ENCODE measurements at places on chromosomes 5 and 9.

GRCh38 chr5:35247648-35248034 is 17.4 kb upstream of the PRLR start:
- no peak for DNase-seq

- peak; percentile 81 for DNase-seq
These were observed 4.4 kb upstream of the MLANA start for GRCh38 chr9:5886114-5886939.

GRCh38 chr5:77430726-77431125 is 61.4 kb downstream of the WDR41 start:
- DNase-seq: no peak

- no peak for DNase-seq
These were observed 7.4 kb upstream of the CDK5RAP2 start for GRCh38 chr9:120587328-120587727.

DNA sequence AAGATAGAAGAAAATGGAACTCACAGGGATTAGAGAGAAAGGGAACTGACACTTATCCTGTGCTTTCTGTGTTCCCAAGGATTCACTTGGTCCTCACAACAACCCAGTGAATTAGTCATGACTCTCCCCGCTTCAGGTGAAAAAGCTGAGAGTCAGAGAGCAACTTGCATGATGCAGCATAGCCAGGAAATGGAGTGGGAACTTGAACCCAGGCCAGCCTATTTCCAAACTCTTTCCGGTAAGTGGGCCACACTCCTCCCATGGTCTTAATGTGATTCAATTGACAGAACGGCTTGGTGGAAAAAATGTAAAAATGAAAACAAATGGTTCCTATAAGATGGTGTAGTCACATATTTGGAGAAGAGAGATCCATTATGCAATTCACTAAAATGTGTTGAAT is 45.9 kb upstream of the CEMIP2 start:
- DNase-seq: no peak

DNA sequence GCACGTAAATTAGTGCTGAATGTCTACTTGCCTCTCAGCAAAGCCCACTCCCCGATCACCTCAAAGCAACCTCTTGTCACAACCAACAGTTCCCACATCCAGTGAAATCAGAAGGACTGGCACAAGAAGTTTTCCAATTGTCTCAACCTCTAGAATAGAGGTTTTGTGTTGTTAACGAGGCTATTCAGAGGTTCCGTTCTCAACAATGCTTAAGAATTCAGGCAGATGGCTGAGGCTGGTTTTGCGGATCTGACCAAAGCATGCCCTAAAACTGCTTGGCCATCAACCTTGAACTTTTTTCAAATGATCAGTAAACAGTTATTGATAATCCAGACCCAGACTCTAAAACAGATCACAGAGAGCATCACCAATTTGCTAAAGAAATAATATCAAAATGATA is 52.9 kb downstream of the MAPKAP1 start:
- DNase-seq: no peak

GRCh38 chr5:31362529-31362900 is 169.0 kb downstream of the CDH6 start:
- no peak for DNase-seq

DNA sequence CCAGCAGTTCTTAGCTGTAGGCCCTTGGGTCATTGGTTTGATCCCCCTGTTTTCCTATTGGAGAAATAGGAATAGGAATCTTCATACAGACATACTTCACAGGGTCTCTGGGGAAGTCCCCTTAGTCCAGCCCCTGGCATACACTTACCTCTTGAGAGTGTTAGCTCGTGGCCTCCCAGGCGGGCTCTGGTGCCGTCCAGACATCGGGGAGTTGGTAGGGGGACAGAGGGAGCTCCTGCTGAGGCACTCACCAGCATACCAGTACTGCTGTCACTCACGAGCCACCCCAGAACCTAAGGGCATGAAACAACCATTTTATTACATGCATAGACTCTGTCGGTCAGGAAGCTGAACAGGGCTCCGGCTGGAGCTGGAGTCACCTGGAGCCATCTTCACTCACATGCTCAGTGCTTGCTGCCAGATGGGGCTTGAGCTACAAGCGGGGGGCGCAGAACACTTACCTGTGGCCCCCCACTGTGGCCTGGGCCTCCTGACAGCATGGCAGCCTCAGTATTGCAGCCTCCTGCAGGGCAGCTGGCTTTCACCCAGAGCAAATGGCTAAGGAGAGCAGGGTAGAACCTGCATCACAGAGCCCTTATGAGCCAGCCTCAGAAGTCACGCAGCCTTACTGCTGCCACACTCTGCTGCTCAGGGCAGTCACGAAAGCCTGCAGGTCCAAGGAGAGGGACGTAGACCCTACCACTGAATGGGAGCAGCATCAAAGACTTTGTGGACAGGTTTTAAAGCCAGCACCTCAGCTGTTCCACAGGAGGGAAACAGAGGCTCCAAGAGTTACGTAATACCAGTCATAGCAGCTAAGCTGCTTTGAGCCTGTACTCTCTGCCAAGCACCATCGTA is 58.3 kb upstream of the ANGPTL2 start:
- no peak for DNase-seq

GRCh38 chr5:112793201-112793600 is 55.5 kb downstream of the APC start:
- DNase-seq: no peak

- DNase-seq: peak; percentile 11
These were observed 84.9 kb downstream of the RGS3 start for GRCh38 chr9:113548221-113549041.

DNA sequence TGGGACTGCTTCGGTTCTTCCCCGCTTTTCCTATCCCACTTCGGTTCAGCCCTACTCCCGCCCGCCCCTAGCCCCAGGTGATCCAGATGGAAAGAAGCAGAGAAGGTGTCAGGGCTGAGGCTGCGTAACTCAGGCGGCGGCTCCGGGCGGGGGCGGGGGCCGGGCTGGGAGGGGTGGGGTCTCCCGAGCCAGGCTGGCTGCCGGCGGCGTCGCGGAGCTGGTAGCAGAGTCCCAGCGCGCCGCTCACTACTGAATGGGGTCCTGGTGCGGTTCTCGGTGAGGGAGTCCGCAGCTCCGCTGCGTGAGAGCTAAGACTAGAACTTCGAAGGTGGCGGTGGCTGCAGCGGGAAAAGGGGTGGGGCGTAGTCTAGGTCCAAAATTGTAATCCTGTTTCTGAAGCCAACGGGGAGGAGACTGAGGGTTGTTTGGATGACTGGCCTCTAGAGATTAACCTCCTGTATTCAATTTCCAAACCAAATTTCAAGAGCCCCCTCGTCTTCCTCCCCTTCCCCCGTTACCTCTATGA is 1.4 kb downstream of the PRR16 start:
- DNase-seq: no peak

GRCh38 chr5:78467752-78468357 is 107.4 kb downstream of the SCAMP1 start:
- no peak for DNase-seq

DNA sequence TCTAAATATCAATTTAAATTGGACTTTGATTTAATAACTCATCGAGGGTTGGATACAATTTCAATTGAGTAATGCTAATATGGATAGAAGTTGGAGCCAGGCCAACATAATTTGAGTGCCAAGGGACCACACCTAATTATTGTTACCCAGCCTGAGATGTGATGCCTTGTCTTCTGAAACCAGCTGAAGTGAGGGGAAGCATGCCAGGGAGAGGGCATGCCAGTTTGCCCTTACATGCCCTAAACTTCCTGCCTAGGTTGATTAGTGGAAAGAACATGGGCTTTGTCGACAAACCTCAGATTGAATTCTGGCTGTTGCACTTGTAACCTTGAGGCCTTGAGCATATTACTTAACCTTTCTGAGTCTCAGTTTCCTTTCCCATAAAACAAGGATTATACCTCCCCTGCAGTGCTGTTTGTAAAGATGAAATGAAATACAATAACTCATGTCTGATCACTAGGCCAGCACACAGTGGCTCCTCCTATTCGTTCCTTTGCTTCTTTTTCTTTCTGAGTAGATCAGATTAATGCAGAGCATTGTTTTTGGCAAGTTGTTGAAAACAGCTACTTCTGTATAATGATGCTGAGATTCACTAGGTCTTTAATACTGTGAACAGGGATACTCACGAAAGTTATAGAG is 412.8 kb downstream of the TLE4 start:
- no peak for DNase-seq

DNA sequence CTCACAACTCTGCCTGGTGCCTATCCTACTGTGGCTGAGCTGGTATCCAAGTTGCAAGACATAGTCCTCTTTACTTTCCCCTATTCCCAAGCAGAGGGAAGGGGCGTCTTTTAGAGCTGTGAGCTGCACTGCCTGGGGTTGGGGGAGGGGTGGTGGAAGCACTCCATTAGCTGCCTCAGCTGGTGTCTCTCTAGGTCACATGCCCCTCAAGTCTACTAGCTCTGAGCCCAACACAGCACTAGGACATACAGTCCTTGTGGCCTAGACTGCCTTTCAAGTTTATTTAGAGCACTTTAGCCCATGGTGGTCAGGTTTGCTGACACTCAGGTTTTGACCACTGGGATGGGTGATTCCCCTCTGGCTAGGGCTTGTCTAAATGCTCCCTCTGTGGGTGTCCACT is 54.7 kb downstream of the SREK1 start:
- DNase-seq: no peak

GRCh38 chr9:109182940-109183798 is 16.1 kb upstream of the FRRS1L start:
- DNase-seq: no peak

DNA sequence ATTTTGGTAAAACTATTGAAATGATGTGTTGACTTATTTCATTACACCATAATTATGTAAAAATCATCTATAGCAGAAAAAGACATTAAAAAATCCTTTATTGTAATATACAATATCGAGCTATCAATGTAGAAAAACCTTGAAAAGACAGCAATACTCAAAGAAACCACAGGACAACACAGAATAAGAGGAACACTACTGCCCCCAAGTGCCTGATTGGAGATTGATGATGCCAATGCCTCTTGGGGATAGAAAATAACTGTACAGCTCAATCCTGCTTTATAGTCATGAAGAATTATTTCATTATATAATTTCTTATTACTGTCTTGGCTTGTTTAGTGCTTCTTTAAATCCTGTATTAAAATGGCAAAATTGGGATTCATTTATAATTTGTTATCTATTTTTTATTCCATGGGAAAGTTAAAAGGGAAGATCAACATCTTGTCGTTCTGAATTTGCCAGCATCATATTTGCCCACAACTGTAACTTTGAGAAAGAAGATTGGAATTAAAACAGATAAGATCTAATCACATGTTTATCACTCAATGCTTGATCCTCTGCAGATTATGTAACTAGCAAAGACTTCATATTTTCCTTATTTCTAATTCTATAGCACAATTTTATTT is 337.5 kb downstream of the CDH9 start:
- DNase-seq: no peak

DNA sequence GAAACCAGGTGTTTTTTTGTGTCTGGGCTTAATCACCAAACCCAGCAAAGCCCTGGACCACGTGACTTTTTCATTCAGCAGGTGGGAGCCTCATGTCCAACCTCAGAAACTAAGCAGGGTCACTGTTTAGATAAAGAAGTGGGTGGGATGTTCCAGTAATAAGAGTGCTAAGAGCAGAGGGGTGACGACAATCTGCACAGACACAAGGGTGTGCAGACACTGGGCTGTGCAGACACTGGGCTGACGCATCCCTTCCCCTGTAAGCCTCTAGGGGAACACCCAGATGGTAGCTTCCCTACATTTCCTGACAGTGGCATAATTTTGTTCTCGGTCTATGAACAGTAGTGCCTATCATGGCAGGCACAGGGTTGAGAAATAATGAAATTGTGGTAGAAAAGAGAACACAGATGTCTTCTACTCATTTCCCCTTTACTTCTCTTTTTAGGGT is 85.1 kb downstream of the SAXO1 start:
- no peak for DNase-seq

- no peak for DNase-seq
These were observed 132.3 kb upstream of the SLIT3 start for GRCh38 chr5:169433221-169433651.

Data from stimulated activated CD4-positive, alpha-beta T cell treated with anti-CD3 and anti-CD28 coated beads, TNF-alpha, amount 100 ng/mL, for 24 hours (primary cell).